ENCODE measurements at places on chromosomes 16 and 17.

GRCh38 chr17:74679374-74679773 is 33.3 kb downstream of the CD300LF start:
- DNase-seq: no peak

GRCh38 chr16:19856120-19856519 is 28.5 kb downstream of the GPRC5B start:
- DNase-seq: no peak

DNA sequence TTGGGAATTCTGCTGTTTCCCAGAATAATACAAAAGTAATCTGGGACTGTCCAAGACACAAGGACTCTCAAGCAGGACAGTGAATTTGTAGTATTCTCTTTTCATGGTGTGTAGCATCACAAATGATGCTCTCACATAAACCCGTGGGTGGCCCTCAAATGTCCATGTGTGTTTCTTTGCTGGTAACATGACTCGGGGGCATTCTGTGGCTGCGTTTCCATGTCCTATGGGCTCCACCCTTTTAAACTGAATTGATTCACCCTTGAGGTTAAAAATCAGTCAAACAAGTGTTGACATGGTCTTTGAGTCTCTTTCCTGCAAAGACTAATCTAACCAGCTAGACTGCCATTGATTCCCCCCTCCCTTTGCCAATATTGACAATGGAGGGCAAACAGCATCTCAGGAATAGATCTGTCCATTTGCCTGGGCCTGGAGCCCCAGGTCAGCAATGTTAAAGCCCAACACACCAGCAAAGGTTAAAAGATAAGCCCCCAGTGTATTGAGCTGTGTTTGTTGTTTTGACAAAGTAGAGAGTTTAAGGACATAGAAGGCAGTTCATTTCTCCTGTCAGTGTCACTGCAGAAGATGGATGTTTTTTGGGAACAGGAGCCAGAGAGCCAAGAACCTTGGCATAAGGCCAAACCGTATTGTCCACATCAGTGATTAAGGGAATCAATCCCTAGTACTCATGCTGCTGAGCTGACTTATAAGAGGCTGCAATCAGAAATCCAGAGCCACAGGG is 117.1 kb upstream of the COX10 start:
- no peak for DNase-seq

GRCh38 chr17:81635973-81636504 is 873 bp downstream of the NPLOC4 start:
- no peak for DNase-seq

- no peak for DNase-seq
Measured at GRCh38 chr16:85611444-85612190, 1.5 kb upstream of the GSE1 start.

DNA sequence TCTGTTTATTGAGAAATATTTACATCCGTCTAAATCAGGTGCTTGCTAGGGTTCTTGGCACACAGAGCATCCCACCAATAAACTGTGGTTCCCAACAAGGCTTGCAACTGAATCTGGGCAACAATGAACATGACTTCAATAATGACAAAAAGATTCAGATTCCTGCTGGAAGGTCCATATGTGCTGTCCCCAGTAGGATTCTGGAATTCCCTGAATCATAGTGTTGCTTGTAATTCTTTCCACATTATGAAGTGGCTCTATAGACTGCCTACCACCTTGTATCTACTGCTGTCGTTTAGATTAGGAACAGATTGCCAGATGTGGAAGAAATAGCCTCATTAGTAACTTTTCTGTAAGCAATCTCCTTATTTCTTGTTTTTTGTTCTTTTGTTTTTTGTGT is 265.9 kb downstream of the WWOX start:
- no peak for DNase-seq
